ENCODE measurements at places on chromosomes 3 and 15.

GRCh38 chr15:22884344-22884743 is 45.9 kb downstream of the NIPA2 start:
- no peak for DNase-seq

DNA sequence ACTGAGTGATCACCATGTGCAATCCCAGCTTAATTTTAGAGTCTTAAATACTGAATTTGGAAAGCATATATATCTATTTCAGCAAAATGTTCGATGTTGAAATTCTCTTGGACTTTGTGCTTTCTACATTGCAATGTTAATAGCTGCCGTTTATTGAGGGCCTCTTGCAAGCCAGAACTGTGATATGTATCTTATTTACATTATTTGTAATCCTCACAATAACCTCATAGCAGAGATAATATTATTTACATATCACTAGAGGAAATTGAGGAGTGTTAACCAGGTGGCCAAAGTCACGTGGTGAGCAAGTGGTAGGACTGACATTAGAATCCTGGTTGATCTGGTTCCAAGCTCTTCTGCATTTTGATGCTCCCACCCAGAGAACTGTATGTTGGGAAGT is 254.1 kb downstream of the SLC9A9 start:
- no peak for DNase-seq

DNA sequence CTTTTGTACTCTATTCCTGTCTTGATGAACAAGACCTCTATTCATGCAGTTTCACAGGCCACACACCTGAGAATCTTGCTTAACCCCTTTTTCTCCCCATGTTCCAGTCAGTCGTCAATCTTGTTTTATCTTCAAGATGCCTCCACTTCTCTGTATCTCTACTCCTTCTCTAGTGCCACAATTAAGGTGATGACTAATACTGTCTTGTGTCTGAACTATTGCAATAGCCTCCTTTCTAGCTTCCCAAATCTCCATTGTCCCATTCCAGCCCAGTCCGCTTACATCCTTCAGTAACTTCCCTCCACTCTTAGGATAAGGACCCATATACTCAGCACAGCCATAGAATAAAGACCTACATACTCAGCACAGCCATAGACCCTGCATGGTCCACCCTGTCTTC is 24.7 kb downstream of the CHST14 start:
- no peak for DNase-seq

- no peak for DNase-seq
Measured at GRCh38 chr15:42101861-42102260, 7.5 kb upstream of the PLA2G4D start.

DNA sequence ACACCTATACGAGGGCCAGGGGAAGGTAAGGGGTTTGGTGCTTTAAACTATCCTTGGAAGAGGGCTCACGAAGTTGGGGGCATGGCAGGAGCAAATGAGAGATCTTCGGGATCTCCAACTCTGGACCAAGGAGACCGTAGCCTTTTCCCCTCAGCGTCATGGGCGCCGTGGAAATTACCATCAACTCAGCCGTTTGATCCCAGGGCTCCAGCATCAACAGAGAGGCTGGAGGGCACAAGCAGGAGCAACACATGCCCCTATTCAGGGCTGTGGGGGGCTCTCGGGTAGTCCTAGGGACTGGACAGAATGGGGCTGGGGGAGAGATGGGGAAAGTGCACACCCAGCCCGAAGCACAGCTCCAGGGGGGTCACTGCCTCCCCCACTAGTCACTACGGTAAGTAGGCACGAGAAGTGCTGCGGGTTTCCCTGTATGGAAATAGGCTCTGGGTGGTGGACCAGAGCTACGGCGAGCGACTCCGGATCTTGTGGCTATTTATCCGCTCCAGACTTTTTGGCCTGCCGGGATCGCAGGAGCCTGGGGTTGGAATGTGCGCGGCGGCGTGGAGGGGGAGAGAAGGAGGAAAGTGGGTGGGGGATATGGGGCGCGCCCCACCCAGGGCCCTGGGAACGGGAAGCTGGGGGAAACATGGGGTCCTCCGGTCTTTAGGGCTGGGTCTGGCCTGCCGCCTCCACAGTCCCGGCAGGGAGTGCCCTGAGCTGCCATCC is 539 bp upstream of the LAMB2 start:
- no peak for DNase-seq

DNA sequence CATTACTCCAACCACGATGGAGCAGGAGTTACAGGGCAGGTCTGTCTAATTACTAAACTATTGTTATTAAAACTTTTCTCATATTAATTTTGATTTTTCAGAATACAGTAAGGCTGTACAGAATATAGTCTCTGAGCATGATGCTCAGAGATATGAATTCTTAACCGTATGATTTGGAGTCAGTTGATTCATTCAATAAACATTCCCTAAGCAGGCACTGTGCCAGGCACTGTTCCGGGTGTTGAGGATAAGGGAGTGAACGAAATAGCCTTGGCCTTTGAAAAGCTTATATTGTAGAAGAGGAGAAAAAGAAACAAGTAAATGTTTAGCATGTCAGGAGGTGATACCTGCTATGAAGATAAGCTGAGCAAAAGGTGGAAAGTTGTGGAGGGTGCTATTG is 187.3 kb downstream of the KCNAB1 start:
- DNase-seq: no peak

DNA sequence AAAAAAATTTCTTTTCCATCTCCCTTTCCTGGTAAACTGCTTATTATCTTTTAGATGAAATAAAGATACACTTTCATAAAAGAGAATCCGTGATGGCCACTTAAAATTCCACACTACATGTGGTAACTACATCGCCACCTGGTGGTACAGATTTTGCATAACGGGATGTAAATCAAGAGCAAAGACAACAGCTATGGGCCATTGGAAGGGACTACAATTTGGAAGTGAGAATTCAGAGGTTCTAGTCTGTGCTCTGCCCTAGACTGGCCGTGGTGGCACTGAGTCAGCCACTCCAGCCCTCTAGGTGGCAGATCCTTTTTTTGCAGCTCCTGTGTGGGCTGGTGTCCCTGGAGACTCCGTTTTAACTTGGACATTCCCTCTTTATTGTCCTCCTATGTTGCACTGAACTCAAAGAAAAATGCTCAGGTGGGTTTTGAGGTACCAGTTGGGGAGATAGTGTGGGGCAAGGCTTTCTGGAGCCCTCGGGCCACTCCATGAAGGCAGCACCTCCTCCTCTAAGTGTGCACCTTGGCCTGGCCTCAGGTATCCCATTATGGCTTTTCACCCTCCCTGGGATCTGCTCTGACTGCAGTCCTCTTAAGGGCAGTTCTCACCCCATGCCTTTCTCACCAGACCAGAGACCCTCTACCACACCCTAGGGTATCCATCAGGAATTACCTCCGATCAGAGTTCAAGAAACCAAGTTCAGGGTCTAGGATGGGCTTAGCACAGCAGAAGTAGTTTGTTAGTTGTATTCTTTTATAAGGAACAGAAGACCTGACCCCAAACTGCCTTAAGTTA is 54.9 kb downstream of the SPSB4 start:
- DNase-seq: peak; percentile 21

GRCh38 chr3:128987302-128988100 is 6.4 kb downstream of the CFAP92 start:
- no peak for DNase-seq

DNA sequence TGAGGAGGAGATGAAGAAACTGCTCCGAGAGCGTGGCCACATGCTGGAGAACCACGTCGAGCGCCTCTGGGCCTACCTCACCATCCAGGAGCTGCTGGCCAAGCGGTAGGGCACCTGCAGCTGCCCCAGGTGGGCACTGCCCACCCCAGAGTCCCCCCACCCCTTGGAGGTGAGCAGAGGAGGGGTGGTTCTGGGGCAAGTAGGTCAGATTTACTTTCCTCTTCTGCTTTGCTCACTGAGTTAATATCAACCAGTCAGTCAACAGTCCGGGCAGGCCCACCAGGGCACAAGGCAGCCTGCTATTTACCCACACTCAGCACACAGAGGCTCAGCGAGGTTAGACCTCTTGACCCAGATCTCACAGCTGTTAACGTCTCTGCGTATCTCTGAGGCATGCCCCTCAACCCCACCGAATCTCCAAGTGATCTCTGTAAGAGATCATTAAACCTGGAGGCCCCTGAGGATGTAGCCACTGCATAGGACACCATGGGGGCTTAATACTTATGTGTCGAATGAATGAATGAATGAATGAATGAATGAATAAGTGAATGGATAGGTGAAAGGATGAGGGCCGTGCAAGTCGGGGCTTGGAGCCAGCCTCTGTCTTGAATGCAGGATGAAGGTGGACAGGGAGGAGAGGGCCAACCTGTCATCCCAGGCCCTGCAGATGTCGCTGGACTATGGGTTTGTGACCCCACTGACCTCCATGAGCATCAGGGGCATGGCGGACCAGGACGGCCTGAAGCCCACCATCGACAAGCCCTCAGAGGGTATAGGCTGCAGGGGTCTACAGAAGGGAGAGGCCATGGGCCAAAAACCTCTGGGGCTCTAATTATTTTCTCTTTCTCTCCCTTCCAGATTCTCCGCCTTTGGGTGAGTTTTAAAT is 8.0 kb upstream of the ITIH3 start:
- no peak for DNase-seq

DNA sequence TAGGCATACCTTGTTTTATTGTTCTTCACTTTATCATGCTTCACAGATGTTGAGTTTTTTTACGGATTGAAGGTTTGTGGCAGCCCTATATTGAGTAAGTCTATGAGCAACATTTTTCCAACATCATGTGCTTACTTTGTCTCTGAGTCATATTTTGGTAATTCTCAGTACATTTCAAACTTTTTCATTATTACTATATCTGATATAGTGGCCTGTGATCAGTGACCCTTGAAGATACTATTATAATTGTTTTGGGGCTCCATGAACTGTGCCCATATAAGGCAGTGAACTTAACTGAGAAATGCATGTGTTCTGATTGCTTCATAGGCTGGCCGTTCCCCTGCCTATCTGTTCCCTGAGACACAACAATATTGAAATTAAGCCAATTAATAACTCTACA is 42.8 kb upstream of the NSMCE3 start:
- DNase-seq: no peak

- no peak for DNase-seq
Measured at GRCh38 chr3:152291649-152292066, 22.9 kb downstream of the MBNL1 start.

DNA sequence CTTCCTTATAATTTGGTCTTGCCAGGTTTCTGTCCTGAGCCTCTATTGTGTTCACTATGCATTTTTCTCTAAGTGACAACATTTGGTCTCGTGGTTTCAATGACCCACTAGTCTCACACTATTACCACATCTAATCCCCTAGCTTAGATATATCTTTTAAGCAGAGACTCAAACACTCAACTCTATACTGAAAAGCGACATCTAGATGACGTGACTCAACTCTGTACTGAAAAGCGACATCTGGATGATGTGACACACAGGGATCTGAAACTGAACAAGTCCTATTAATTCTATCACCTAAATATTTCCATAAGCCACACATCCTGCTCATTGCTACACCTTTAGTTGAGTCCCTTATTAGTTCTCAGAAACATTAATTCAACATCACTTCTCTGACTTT is 141.7 kb upstream of the MBNL1 start:
- DNase-seq: no peak

DNA sequence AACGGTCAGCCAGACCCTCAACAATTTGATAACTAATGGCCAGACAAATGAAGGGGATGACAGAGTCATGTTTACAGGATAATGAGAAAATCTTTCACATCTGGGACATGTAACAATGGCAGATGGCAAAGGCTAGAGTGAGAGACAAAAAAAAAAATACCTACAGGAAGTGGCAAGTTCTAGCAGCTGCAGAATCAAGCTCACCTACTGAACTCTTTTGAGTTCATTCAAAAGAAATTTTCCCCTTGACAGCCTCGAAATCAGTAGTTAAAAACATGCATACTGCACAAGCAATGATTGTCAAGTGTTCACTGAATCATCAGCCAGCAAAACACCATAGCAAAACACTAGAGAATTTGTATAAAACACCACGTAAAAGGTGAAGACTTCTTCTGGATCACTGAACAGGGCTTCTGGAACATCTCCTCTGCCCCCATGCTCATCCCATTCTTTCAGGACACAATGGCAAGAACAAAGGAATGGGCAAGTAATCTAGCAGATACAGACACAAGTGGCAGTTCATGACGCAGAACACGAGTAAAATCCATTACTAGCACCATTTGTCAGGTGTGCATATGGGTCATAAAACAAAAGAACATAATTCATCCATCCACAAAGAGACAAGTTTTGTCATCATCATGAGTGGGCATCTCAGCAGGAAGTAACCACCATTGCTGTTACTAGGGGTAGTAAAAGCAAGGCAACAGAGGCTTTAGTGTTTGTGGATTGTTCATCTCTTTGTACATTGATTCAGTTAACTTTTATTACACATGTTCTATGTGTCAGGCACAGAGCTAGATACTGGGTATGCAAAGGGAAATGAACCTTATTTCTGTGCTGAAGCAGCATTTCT is 13.8 kb upstream of the KCNMB2 start:
- DNase-seq: no peak

- DNase-seq: no peak
Measured at GRCh38 chr3:31918179-31919150, 62.6 kb downstream of the OSBPL10 start.

DNA sequence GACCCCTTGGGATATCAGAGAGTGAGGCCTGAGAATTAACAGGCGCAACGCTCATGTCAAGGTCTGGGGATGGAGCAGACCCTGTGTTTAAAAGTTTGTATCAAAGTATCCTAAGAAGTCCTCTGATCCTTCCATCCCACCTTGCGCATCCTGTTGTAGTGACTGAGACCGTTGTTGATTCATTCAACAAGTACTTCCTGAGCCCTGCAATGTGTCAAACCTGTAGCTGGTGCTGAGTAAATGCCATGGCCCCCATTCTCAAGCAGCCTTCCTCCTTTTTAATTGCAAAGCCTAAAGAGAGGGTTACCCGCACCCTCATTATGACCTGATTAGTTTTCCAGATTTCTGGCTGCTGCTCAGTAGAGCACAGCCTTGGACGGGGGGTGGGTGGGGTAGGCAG is 46.4 kb downstream of the RPLP1 start:
- DNase-seq: no peak

DNA sequence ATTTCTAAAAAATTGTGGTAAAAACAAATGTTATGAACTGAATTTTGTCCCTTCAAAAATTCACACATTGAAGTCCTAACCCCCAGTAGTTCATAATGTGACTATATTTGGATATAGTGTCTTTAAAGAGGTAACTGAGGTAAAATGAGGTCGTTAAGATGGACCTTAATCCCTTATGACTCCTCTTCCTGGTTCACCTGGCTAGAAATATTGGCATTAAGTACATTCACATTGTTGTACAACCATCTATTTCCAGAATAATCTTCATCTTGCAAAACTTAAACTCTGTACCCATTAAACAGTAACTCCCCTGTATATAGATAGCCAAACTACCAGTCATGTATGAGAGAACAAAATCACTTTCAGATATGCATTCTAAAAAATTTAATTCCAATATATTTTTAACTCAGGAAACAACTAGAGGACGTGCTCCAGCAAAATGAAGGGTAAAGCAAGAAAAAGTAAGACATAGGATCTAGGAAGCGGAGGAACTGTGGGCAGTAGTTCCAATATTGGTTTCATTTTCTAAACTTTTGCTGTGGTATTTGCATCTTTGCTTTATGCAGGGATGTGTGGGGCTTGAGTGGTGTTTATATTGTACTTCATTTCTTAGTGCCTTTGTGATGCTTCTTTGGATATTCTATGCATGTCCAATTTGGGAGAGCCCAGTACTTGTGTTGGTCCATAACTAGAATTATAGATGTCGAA is 36.7 kb upstream of the IL20RB start:
- no peak for DNase-seq
